Activated CD4-positive, alpha-beta T cell treated with anti-CD3 and anti-CD28 coated beads, Interleukin-2, amount 10 ng/mL, durations not matched to agents 7 days and 5 days (primary cell): ENCODE measurements at places on chromosomes 3 and 15.

DNA sequence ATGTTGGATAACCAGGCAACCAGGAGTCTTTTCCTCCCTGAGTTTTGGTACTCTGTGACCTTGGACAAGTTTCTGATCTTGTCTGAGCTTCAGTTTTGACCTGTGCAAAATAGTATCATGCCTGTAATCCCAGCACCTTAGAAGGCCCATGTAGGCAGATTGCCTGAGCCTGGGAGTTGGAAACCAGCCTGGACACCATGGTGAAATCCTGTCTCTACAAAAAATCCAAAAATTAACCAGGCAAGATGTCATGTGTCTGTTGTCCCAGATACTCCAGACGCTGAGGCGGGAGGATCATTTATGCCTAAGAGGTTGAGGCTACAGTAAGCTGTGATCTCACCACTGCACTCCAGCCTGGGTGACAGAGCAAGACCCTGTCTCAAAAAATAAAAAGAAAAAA is 114.8 kb downstream of the IL12A start:
- DNase-seq = no peak

GRCh38 chr15:29379647-29380046 is 110.0 kb upstream of the NSMCE3 start:
- DNase-seq = no peak

- DNase-seq = no peak
These were observed 10.3 kb upstream of the ALDH1A3 start for GRCh38 chr15:100869151-100869999.

DNA sequence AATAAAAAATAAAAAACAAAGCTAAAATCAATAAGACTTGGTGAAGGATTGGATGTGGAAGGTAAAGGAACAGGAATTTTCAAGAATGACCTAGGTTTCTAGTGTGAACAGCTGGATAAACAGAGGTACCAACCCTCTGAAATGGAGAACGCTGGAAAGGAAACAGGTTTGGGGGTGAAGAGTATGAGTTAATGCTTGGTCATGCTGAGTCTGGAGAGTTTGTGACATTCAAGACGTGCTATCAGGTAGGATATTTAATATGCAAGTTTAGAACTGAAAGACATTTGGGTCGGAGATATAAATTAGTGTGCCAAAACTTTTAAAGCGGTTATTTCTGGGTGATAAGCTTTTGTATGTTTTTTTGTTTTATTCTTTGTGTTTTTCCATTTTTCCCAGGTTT is 11.4 kb upstream of the KLHL6 start:
- no peak for DNase-seq

DNA sequence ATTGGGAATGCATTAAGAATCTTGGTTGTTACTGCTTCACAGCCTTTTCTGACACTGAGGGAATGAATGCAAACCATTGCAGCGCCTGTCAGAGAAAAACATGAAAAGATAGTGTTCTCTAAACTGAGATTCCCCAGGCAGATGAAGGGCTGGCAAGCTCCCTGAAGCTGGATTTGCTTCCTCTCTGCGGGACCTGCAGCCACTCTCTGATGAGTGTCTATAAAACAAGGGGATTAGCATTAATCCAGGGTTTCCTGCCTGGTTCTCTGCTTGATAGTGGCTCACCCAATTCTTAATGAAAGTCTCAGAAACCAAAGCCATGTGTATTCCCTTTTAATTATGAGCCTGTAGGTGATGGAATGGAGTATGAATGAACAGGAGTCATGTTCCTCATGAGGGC is 344.3 kb upstream of the UMPS start:
- DNase-seq = no peak

GRCh38 chr3:116863822-116864589 is 154.4 kb downstream of the TUSC7 start:
- DNase-seq = no peak

DNA sequence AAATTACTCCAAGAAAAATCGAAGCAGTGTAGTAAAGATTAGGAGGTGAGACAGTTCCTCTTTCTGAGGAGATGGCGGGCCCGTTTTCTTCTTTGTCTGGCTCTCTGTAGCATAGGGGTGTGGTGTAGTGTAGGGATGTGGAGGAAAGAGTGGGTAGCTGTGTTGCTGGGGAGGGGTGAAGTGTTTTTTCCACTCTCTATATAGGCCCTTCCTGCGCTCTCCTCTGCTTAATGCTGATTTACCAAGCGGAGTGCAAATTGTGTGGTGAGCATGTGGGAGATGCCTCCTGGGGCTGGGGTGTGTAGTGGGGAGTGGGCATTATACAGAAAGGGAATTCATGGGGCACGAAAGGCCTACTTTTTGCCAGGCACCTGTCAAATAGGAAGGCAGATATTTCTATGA is 94.9 kb downstream of the ST6GAL1 start:
- peak; percentile 67 for DNase-seq

GRCh38 chr15:58504674-58505234 is 73.0 kb downstream of the LIPC start:
- DNase-seq = no peak

- no peak for DNase-seq
These were observed 502.9 kb upstream of the THBS1 start for GRCh38 chr15:39078026-39078425.

GRCh38 chr3:189985948-189986347 is 134.7 kb downstream of the P3H2 start:
- DNase-seq = no peak

GRCh38 chr3:180457225-180457624 is 144.7 kb upstream of the TTC14 start:
- no peak for DNase-seq

DNA sequence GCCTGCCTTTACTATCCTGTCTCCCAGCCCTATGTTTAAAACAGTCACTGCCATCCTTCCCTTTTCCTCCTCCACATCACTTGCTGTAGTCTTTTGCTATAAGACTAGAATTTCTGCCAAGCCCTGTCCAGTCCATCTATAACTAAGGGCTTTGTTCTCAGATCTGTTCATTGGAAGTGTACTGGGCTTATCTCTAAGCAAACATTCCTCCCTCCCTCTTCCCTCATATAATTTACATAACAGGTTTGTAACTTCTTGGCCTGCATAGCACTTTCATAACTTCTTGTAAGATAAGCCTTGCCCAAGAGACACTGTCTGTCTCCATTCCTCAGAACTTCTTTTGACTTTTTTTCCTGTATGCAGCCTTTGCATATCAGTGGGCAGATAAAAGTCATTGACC is 16.7 kb downstream of the TPRG1 start:
- DNase-seq = no peak

- peak; percentile 33 for DNase-seq
These were observed 263.5 kb upstream of the CFAP20DC start for GRCh38 chr3:59313365-59313764.

GRCh38 chr3:134564991-134565390 is 79.1 kb downstream of the CEP63 start:
- DNase-seq = no peak

DNA sequence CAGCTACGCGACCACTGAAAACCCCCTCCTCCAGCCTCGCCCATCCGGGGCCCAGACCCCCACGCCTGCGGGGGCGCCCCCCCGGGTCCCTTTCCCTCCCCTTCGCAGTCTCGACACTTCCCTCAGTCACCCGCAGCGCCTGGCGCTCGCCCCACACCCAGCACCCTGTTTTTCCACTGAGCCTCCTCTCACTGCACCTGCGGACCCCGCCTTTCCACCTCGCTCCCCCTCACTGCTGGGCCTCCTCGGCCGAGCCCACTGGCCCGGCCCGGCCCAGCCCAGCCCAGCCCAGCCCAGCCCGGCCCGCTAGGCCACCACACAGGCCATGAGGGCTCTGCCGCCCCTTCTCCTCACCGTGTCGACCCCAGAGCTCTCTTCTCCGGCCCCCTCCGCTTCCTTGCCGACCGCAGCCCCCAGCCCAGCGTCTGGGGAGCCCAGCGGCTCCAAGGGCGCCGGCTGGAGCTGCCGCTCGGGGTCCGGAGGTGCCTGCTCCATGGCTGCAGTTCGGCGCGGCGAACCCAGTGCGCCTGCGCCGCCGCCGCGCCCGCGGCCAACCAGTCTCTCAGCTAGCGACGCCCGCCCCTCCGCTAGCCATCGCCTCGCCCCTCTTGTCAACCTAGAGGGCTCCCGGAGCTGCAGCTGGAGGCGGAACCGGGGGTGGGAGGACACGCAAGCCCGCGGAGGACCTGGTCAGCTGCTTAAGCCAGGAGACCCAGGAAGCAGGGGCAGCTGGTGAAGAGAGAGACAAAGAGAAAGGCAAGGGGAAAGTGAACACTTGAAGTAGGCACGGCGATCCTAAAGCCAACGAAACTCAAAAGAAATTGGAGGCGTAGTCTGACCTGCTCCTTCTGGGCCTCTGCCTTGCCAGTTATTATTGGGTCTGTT is at the start of gene SNX4:
SNX4 (minus strand) TSS at position 525 of the 885 bp plus-strand sequence; CDS start at position 495, 30 bp downstream.
- peak; percentile 92 for DNase-seq

DNA sequence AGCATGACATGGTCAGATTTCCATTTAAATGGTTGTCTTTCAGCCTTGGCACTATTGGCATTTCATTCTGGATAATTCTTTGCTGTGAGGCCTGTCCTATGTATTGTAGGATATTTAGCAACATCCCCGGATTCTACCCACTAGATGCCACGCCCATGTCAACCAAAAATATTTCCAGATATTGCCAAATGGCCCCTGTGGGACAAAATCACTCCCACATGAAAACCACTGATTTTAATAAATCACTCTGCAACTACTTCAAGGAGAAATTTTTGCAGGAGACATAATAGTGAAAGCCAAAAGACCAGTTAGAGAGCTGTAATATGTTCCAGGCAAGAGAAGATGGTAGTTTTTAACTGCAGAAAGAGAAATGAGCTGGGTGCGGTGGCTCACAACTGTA is 55.9 kb upstream of the RARB start:
- no peak for DNase-seq

- DNase-seq = no peak
These were observed 229.3 kb downstream of the OCA2 start for GRCh38 chr15:27869697-27870281.

- no peak for DNase-seq
These were observed 80.5 kb upstream of the CCNL1 start for GRCh38 chr3:157240408-157240807.

DNA sequence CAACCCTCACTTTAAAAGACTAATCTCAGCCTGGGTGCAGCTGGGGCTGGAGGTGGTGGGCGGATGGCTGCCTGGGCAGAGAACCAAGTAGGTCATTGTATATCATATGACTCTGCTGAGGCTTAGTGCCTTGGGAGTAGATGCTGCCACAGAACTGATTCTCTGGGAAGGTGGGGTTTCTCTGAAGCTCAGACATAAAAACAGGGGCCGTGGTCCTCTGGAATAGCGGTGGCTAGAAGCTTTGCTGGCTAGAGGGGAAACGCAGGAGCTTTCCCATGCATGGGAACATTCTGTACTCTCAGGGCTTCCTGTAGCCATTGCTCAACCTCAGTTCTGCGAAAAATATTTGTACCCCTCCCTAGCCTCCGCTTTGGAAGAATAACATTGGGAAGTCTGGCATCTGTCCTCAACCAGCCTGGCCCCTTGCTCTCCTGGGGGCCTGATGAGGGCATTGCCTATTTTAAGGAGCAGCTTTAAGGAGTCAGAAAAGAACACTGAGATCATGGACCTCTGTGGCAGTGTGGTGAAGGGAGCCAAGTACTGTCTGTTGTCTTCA is 14.7 kb downstream of the TIMP4 start:
- no peak for DNase-seq
